ENCODE measurements at places on chromosomes 12 and 14.

GRCh38 chr12:107607464-107608392, 77.9 kb upstream of the PWP1 start:
- peak; percentile 29 for DNase-seq

DNA sequence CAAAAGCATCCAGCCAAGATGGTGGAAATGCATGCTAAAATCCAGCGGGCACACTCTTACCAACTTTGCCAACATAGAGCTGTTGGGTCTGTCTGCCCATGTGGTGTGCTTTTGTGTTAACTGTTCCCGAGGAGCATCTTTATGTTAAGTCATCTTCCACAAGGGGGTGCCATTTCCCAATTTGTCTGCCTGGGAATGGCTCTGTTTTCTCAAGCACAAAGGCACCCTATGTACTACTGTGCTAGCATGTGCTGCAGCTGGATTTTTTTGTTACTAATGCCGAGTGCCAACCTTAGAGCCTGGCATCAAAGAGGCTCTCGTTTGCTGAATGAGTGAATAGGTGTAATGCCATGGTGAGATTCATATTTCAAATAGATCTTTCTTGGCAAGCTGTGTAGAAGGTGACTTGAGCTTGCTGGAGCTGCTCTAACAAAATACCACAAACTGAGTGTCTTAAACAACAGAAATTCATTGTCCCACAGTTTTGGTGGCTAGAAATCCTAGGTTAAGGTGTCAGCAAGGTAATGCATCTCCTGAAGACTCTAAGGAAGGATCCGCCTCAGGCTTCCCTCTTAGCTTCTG, 74.3 kb downstream of the TRHDE start:
- peak; percentile 26 for DNase-seq

DNA sequence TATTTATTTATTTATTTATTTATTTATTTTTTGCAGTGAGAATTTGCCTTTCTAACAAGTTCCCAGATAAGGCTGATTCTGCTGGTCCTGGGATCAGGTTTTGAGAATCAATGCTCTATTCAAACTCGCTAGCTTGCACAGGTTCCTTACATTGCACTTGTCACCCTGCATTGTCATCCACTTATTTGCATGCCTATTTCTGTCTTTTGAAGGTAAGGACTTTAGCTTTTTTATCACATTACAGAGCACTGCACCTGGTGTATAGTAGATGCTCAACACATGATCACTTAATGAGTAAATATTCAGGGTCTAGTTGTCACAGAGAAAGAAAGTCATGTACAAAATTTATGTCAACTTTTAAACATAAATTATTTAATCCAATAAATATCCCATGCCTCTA, 219.7 kb upstream of the BTG1 start:
- no peak for DNase-seq

- no peak for DNase-seq
These were observed 30.0 kb downstream of the NUMB start for GRCh38 chr14:73428353-73428824.

GRCh38 chr14:75088566-75089373, 19.3 kb downstream of the ZC2HC1C start:
- DNase-seq, result no peak

DNA sequence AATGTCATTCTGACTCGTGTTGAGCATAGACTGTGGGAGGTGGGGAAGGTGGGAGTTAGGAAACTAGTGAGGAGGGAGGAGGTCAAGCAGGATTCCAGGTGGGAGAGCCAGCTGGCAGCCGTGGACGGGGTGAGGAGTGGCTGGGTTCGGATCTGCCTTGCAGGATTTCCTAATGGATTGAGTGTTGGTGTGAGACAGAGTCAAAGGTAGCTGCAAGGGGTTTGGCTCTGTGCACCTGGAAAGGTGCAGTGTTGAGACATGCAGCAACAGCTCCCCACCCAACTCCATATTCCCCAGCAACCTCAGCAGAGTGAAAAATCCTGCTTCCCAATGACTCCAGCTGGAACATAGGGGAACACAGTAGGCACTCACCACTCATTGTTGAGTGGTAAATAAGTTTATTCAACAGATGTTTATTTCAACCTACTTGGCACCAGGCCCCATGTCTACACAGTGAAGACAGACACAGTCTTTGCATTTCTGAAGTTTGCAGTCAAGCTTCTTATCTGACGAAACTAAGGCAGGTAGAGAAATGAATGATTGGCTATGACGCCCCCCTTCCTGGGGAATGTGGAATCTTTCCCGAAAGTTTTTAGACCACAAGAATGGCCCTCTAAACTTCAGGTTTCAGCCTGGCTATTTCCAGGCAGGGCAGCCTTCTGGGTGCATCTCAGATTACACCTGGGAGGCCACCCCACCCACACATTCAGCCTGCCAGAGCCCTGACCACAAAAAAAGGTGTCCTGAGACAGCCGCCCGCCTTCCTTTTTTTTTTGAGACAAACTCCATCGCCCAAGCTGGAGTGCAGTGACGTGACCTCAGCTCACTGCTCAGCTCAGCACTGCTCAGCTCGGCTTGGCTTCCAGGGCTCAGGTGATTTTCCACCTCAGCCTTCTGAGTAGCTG, 37.9 kb upstream of the PLEKHG6 start:
- DNase-seq, result no peak

DNA sequence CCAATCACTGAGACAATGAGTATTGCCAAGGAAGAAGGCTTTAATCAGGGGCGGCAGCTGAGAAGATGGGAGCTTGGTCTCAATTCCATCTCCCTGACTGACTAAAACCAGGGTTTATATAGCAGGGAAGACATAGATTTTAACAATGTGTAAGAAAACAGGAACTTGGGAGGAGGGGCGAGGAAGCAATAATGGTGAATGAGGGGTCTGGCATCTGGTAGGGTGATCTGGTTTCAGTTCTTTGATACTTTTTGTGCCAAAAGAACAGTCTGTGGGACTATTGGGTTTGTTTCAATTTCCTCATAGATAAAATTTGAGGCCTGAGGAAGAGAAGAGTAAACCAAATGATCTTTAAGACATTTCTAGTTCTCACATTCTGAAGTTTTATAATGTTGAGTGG, 49.2 kb downstream of the FUT8 start:
- DNase-seq, result no peak

- no peak for DNase-seq
These were observed 981 bp downstream of the SLC48A1 start for GRCh38 chr12:47773858-47774580.

DNA sequence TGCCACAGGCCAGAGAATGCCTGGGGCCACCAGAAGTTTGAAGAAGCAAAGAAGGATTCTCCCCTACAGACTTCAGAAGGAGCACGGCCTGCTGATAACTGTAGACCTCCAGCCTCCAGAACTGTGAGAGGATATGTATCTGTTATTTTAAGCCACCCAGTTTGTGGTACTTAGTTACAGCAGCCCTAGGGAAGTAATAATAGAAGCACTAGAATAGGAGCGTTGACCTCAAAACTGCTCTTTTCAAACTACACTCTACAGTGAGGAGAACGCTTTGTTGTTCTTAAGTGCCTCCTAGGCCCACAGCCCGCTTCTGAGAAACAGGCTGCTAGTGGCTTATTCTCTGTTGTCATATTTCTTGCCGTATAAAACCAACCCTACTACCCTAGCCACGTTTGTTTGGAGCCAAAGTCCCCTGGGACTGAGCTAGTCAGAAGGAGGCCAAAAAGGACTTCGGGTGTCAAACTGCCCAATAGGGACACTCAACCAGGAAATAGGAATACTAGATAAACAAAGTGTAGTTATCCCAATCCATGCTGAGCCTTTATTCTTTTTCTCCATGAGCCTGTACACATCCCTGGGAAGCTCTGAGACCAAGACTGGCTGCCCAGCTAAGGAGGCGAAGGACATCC, 38.5 kb upstream of the FRS2 start:
- no peak for DNase-seq
